SJSA1 (cell line): ENCODE measurements at places on chromosomes 2 and 18.

DNA sequence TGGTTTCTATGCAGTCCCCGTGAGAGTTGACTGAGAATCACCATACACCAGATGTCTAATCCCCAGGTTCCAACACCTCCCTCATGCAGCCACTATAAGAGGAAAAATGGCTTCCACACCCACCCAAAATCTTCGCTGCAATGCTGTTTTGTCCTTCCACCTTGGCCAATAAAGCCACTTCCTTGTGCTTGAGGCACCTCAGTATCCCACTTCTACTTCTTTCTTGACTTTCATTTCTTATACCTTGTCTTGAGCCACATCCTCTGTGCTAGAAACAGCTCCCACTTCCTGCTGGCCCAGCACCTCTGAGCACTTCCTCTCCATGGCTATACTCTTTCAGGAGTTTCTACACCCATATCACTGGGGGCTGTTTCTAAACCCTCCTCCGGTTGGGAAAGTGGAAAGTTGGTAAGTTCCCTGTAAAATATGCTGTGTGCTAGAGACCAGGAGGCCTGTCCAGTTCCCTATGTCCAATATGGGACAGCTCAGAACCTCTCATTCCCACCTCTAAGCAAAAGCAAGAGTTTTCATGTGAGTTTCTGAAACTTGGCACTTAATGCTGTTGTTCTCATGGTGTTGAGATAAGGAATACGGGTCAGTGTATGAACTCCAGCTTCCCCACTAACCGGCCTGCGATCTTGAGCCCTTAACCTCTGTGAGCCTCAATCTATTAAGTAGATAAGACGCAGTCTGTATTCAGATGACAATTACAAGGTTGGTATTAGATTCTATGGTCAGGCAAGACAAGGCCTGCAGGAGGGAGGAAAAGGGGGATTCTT is 209.1 kb upstream of the ID2 start:
- DNase-seq, result no peak

DNA sequence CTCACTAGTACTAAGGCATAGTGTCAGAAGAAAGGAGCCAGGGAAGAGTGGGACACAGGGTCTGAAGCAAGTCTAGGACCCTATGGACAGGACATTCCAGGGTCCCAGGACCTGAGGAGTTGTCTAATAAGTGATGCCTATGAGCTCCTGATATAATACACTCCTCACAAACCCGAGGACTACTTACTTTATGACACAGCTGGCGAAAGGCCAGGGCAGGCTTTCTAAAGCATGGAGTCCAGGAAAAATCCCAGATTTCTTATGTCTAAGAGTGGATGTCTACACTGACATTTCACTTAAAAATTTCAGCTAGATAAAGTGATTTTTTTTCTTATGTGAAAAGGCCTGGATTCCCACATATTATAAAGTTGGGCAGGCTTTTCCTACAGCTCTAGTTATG is 502.2 kb upstream of the SETBP1 start:
- DNase-seq, result no peak

DNA sequence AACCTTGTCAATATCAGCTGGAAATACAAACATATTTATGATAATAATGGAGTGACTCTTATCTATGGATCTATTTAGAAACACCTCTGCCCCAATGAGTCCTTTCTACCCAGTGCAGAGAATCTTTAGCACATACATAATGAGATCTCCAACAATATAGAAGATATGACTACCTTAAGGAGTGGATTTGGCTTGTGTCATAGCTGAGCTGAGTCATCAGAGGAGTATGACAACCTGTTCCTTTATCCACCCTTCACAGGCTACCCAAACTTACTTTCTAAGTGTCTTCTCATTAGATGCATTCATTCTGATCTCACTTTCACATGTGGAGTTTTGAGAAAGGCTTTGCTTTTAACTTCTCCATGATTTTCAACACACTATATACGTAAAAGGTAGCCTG is 1218.9 kb downstream of the DSC3 start:
- DNase-seq, result no peak

DNA sequence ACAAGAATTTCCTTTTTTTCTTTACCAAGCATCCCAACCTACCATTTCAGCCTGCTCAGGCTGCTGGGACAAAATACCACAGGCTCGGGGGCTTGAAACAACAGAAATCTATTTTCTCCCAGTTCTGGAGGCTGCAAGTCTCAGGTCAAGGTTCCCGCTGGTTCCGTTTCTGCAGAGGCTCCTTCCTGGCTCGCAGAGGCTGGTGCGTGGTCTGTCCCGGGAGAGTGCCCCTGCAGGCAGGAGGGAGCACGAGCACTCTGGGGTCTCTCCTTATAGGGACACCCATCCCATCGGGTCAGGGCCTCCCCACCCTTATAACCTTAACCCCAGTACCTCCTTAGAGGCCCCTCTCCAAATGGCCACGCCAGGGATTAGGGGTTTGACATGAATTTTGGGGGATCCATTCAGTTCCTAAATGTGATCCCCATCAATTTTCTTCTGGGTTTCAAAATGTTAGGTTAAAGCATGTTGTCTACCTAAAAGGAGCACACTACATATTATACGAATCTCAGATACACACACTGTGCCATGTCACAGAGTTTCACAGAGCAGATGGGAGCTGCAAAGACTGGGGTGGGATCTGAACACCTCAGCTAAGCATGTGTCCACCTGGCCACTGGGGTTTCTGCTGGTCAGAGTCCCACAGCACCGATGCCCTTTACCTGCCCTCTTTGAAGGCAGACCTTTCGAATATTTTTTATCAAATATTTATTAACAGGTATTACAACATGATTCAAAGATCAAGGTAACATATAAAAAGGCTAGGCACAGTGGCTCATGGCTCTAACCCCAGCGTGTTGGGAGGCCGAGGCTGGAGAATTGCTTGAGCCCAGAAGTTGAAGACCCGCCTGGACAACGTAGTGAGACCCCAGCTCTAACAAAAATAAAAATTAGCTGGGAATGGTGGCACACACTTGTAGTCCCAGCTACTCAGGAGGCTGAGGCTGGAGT is 17.6 kb upstream of the ADI1 start:
- DNase-seq, result peak; percentile 74

DNA sequence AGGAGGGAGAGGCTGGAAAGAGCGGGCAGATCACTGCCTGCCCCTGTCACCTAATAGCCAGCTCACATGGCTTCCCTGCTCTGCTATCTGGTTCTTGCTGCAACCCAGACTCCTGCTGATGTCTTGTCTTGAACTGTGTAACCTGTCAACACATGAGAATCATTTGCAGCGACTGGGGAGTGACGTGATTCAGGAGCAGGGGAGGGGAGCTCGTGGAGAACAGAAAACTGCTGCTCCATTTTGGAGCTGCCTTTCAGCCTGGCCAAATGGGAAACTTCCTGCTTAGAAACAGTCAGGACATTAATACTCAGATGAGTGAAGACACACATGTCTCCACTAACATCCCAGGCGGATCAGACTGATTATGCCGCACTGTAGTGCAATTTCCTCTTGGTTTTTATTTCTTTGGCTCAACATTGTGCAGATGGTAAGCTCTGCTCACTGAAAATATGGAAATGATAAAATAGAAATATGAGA is 38.1 kb downstream of the RPL37A start:
- DNase-seq, result no peak

GRCh38 chr18:3919396-3920061 is 469.6 kb downstream of the TGIF1 start:
- DNase-seq, result no peak
